ENCODE measurements at places on chromosomes 3 and 15. TPM values are rescaled to one million over a fixed set of nuclear protein-coding genes. Genes with fewer than 3 reads are reported as not detected.

The MYRIP gene
- total RNA-seq: not detected

The CHRM5 gene
- not detected for total RNA-seq

The VPS8 gene
- total RNA-seq: 24.7 TPM

The SLC28A1 gene
- total RNA-seq: not detected

The HIGD2B gene
- not detected for total RNA-seq

The SLC22A13 gene
- 0.21 TPM for total RNA-seq

The CAMK1 gene
- total RNA-seq: 53.1 TPM

Data from activated CD4-positive, alpha-beta T cell treated with anti-CD3 and anti-CD28 coated beads for 36 hours (primary cell).